Stimulated activated CD8-positive, alpha-beta memory T cell treated with anti-CD3 and anti-CD28 coated beads, Interleukin-15, amount 100 ng/mL, for 48 hours (primary cell): ENCODE measurements at places on chromosomes 4 and X.

GRCh38 chr4:53852343-53852742 lies 212.1 kb downstream of the CHIC2 start:
- DNase-seq, result no peak

DNA sequence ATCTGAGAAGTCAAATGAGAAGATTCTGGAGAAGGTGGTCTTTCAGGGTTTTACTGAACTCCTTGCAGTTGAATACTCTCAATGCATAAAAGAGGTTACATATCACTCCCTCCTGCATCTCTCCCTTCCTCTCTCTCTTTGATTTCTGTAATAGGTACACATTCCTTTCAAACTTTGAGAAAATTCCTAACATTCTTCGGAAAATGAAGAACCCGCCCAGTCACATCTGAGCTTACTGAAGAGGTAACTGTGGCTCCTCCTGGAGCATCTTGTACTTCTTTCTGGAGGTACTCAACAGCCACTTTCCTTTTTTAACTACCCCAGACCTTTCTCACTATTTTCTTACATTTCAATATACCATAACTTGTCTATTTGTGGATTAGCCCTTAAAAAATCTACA lies 24.7 kb downstream of the NDST3 start:
- DNase-seq, result no peak

GRCh38 chr4:101393256-101393655 lies 45.9 kb upstream of the PPP3CA start:
- DNase-seq, result no peak

GRCh38 chr4:165724786-165725185 lies 148.3 kb upstream of the TLL1 start:
- no peak for DNase-seq

GRCh38 chr4:11297201-11297600 lies 131.5 kb downstream of the HS3ST1 start:
- DNase-seq, result no peak

DNA sequence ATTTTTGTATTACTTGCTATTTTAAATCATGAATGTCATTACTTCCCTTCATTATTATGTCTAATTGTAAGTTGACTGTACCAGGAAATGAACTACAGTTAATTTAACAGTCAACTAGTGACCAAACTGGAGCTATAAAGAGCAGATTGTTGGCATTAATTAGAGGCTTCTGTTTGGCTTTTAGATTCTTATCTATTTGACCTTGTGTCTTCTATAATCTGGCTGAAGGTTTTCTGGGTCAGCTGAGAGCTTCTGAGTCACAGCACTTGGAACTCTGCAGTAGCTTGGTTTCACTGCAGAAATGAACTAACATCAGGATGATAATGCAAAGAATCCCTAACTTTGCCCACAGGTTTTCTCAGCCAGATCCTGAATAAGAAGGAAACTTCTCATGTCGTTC lies 169.2 kb upstream of the LEF1 start:
- no peak for DNase-seq

GRCh38 chr4:139798456-139798855 lies 132.8 kb downstream of the MGST2 start:
- no peak for DNase-seq

DNA sequence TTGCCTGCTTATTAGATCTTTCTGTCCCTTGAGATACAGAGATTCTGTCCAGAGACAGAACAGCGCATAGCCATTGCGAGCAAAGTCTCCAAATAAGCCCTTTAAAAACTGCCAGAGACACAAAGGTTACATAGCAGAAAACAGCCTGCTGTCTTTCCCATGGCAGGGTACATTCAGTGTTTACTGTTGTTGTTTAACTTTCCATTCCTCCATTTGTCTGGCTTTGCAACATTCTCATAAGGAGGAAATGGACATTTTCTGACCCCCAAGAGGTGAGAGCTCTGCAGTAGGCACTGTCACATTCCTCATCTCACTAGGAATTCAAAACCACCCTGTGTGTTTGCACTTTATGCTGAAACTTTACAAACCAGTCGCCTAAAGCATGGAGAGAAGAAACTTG lies 48.3 kb downstream of the PDE5A start:
- DNase-seq, result no peak

DNA sequence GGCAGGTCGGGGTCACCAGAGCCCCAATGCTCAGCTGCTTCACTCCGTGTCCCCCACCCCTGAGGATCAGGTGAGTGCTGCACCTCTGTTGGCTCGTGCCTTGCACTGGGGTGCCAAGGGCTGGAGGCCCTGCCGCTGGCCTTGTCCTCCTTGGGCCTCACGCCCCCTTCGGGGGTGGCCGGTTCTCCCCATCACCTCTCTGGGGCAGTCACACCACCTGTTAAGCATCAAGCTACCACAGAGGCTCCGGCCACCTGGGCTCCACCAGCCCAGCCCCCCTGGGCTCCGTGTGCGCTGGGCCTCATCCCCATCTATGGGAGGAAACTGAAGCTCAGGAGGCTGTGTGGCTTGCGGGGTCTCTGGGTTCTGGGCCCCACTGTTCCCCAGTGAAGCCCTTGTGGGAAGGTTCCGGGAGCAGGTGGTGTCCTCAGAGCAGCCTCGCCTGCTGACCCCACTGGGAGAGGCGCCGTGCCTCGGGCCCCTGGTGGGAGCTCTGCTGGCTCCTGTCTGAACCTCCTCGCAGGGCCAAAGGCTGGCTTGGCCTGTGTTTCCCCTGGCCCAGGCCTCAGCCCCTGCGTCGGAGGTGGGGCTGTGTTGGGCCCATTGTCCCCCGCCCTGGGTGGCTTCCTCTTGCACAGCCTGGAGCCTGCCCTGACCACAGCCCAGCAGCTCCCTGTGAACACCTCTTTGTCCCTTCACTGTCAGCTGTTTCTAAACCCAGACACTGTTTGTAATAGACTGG lies 30.8 kb downstream of the DOK7 start:
- DNase-seq, result no peak

DNA sequence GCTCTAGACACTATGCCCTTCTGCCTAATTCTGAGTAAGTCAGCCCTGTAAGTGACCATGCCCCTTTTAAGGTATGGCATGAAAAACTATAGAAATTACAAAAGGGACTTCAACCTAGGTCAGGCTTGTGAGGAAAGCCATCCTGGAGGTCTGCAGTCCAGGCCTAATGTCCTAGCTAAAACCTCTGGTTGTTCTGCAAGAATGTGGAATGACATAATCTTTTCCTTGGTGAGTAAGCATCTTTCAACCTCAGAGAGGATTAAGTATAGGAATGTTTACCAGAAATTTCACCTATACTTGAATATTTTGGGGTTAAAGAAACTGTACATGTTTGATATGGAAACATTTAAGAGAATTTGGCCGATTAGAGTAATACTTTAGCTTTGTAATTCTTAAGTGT lies 23.8 kb upstream of the HPSE start:
- no peak for DNase-seq

GRCh38 chr4:165877286-165877685 lies 4.2 kb downstream of the TLL1 start:
- no peak for DNase-seq

- DNase-seq, result no peak
These were observed 11.1 kb downstream of the EXOC1L start for GRCh38 chr4:55830716-55831115.

- DNase-seq, result no peak
These were observed 126.5 kb downstream of the ADGRA3 start for GRCh38 chr4:22389240-22389870.

GRCh38 chr4:158020734-158021346 lies 152.0 kb downstream of the GASK1B start:
- DNase-seq, result no peak

DNA sequence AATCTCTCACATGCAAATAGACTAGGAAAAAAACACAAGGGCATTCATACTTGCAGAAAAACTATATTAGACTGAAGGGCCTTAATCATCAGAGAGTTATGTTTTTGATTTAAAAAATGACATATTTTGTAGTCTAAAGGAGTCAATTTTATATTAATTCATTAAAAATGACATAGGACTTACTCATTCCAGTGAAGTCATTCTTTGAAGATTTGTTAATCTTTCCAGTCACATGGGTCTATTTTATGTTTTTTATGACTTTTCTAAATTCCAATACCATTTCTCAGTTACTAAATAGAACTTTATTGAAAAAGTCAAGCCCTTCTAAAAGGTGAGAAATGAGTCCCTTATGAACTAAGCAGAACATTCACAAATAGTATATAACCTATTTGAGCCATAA lies 743.8 kb upstream of the INTU start:
- DNase-seq, result no peak

DNA sequence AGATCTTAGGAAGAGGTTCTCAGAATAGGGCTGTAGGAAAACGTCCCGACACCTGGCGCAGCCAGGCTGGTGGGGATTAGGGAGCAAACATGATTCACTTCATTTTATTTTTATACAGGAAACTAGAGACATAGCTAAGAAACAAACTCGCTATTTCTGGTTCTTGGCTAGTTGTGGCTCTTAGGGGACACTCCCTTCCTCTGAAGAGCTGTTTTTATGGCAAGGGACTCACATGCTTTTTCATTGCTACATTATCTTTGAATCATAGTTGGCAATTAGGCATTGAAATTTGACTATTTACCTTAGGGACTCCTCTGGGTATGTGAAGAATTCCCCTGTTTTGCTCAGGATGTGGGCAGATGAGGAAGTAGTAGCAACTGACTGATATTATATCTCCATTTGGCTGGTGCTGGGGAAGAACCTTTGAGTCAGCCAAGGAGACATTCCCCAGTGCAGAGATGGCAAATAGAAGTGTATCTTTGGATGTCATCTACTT lies 174.5 kb downstream of the SMIM20 start:
- no peak for DNase-seq

DNA sequence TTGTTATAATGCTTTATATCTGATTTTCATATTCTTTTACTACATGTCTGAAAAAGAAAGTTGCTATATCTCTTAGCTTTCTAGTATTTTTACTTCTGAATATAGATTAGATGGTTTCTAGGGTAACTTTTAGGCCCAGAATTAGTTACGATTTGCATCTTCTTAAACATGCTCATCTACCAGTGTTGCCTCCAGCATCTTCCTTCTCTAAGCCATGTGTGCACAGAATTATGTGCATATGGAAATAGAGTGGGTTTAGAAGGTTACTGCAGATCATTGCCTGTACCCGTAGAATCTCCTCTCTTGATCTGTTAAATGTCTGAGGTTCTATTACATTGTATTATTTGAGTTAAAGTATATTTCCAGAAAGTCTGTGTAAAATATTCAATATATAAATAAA lies 2.5 kb upstream of the TDO2 start:
- no peak for DNase-seq

GRCh38 chr4:103137446-103137827 lies 37.8 kb upstream of the BDH2 start:
- no peak for DNase-seq

GRCh38 chr4:79421483-79421882 lies 13.5 kb upstream of the GK2 start:
- no peak for DNase-seq
